ENCODE measurements at places on chromosomes 12 and 14.

GRCh38 chr14:22554498-22555383 is 34.3 kb downstream of the DAD1 start:
- no peak for DNase-seq

DNA sequence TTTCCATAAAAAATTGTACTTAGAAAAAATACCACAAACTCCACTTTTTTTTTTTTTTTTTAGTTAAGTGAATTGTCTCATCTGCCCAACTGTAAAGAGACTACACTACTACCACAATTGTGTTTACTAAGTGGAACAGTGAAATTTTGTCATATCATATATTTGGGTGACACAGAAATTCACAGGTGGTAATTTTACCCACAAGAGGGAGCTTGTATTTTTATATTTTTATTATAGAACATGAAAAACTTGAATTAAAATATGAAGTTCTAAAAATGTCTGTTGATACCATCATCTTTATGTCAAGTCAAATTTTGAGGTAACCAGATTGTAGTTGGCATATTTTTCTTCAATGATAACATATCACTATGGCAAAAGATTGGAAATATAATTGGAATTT is 329.4 kb upstream of the SOX5 start:
- no peak for DNase-seq

DNA sequence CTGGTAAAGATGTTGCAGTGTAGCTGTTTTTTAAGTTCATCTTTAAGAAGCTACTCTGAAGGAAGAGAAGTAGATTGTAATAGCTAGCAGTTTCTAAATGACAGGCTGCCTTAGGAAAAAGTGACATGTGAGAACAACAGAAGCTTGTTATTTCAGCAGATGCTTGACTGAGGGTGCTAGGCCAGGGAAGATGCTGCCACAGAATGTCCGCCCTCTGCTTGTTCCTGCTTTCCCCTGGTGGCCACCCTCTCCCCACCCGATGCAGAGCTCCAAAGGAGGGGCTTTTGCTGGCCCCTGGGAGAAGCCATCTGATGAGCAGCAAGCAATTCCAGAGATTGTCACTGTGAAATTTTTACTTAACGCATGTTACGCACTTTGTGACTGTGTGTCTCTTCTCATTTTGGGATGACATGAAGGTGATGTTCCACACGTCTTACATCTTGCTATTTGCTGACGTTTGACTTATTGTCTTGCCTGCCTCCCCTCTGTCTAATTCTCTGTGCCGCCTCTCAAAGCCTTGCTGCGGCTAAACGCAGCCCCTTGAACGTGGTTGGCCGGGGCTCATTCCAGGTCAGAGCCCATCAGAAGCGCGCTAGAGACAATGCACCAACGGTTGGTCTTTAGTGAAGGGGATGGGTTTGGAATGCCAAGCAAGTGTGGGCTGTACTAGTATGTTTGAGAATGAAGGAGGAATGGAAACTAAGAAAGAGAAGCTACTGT is 44.8 kb downstream of the WDR20 start:
- no peak for DNase-seq

- no peak for DNase-seq
These were observed 2.3 kb downstream of the PAPLN start for GRCh38 chr14:73239393-73240241.

GRCh38 chr12:1473418-1473817 is 121.0 kb downstream of the FBXL14 start:
- DNase-seq, result no peak

- no peak for DNase-seq
These were observed 3.9 kb downstream of the LHX5 start for GRCh38 chr12:113467502-113468364.

GRCh38 chr12:30440826-30441602 is 254.7 kb downstream of the IPO8 start:
- peak; percentile 30 for DNase-seq

Data from Calu3 (cell line).